ENCODE measurements at places on chromosomes 5 and 9. TPM values are rescaled to one million over a fixed set of nuclear protein-coding genes. Genes with fewer than 3 reads are reported as not detected.

Gene MSX2
- 15.9 TPM for total RNA-seq

Gene LCN15
- not detected for total RNA-seq

Gene ABCA1
- total RNA-seq, result 212 TPM

Gene IFNA2
- not detected for total RNA-seq

Gene TRIM36
- total RNA-seq, result 0.29 TPM

Gene DROSHA
- total RNA-seq, result 43.5 TPM

Gene UGT3A1
- not detected for total RNA-seq

Gene CDX1
- total RNA-seq, result 0.17 TPM
